ENCODE measurements at places on chromosomes 5 and 9. TPM values are rescaled to one million over a fixed set of nuclear protein-coding genes. Genes with fewer than 3 reads are reported as not detected.

DNA sequence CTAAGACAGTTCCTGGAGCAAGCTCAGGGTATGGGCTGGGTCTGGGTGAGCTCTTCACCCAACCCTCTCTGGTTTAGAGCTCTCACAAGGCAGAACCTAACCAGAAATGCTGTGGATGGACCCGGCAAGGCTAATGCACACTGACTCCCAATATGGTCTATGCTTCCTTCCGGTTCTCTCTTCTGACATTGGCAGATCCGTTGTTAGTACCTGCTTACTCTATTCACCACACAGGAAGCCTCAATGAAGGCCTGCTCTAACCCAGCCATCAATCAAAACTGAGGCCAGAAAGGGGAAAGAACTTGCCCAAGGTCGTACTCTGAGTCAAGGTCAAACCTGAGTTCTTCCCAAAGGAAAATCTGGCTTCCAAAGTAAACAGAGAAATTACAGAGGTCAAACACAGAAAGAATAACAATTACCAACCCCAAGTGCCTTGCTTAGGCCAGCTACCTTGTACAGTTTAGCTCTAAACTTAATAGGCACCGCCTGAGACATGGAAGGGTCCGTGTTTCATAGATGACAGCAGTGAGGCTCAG is 46.0 kb upstream of the AKNA start:
- H3K4me3 ChIP-seq = no peak overlapping the region
- no peak for DNase-seq

DNA sequence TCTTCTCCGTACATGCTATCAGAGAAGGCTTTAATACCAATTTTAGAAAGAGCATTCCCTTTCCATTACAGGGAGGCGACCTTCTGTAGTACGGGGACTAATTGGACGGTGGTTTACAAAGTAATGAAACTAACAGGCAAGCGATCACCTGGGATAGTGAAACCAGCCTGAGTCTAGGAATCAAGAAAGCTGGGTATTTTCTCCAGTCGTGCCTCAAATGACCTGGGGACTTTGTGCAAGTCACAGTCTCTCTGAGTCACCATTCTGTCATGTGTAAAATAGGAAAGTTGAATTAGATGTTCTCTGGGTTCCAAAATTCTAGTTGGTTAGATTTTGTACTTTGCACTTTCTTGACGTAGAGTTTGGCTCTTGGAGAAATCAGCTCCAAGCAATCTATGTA is 22.7 kb upstream of the SSBP2 start:
- no peak for DNase-seq
- no peaks in the 10 kb centered on the region for H3K27me3 ChIP-seq
- no peaks in the 10 kb centered on the region for H3K36me3 ChIP-seq
- H3K4me3 ChIP-seq = no peak overlapping the region

GRCh38 chr5:61603211-61603908 is 271.3 kb downstream of the ZSWIM6 start:
- no peaks in the 10 kb centered on the region for H3K4me1 ChIP-seq
- no peak overlapping the region for H3K4me3 ChIP-seq
- H3K36me3 ChIP-seq = no peaks in the 10 kb centered on the region
- no peak for DNase-seq
- H3K27ac ChIP-seq = no peak overlapping the region
- no peaks in the 10 kb centered on the region for H3K27me3 ChIP-seq

GRCh38 chr5:66324357-66324756 is 180.3 kb downstream of the SREK1 start:
- no peaks in the 10 kb centered on the region for H3K27me3 ChIP-seq
- no peak overlapping the region for H3K27ac ChIP-seq
- no peaks in the 10 kb centered on the region for H3K36me3 ChIP-seq
- no peak for DNase-seq

DNA sequence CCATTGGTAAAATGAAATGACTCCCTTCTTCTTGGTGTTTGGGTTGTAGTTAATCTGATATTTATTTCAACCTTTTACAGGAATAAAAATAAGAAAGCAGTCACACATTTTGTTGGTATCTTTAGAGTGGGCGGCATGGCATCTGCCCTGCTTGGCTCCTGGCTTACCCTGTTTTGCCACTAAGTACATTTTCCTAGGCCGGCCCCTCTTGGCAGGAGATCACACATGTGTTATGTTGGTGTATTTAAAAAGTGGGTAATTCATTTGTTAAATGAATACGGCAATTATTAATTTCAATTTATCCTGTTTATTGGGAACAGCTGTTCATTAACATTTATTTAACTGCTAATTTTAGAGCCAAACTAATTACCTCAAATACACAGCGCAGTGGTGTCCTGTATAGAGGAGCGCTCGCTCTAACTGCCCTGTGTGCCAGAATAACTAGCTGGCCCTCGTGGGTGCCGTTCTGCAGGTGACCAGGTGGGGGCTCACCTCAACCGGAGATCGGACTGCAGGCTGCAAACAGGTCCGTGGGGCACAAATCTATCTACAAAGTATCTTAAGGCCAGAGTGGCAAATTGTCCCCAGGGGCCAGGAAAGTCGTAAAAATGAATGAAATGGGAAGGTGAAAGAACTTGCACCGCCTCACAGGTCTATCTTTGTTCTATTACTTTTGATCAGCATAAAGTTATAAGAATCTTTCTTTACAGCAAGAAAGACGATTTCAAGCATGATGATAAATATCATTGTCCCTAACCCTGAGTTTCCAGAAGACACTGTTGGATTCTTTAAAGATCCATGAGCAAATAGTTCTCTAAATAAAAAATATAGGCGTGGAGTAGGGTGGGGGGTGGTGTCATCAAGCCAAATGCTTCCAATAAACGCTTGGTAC is 26.2 kb upstream of the GPR151 start:
- peaks cover 7% of the 10 kb centered on the region for H3K27me3 ChIP-seq
- no peak overlapping the region for H3K27ac ChIP-seq
- no peaks in the 10 kb centered on the region for H3K36me3 ChIP-seq
- DNase-seq = peak; percentile 77
- no peak overlapping the region for H3K4me3 ChIP-seq

DNA sequence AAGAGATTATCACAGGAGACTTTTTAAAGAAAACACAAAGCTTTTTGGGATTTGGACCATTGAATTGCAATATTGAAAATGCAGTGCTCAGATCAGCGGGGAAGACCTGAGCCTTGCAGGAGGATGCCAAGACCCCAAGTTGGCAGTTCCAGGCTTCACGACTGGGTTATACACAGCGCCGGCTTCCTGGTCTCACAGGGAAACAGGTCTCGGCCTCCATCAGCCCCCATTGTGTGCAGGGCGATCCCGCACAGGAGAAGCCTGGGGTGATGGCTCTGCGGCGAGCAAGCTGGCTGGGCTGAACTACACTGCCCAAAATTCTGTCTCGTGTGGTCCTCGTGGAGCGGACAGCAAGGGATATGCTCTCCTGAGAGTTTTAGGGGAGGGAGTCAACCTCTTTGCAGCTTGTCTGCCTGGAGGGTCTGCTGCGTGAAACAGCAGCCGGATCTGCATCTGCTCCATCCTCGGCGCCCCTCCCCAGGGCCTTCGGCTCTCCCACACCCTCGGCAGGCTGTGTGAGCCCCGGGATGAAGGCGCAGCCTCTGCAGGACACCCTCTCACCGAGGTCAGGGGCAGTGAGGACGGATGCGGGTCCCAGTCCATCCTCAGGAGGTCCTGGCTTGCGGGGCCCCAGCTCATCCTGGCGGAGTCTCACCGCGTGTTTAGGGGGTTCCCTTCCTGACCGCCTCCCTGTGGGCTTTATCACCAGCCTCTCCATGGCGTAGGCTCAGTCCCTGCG is 60.6 kb downstream of the NSUN2 start:
- H3K27me3 ChIP-seq = no peaks in the 10 kb centered on the region
- H3K27ac ChIP-seq = no peak overlapping the region
- no peaks in the 10 kb centered on the region for H3K36me3 ChIP-seq
- H3K4me1 ChIP-seq = no peaks in the 10 kb centered on the region

PPP1R2B gene
- not detected for total RNA-seq

DNA sequence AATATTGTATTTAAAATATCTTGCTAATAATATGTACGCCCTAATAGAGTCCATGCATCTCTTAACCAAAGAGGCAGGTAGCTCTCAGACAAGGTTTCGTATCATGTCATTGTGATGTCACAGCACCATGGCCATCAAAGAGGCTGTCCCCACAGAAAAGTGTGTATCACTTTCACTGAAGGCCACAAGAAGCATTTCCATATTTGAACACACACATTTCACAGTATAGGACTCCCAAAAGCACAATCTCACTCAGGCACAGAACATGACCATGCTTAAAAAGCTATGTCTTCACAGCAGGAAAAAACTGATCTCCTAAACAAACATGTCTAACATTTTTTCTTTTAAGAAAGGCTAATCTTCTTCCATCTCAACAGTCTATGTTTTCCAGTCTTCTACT is 133.8 kb downstream of the DENND1A start:
- peaks cover 8% of the 10 kb centered on the region for H3K4me1 ChIP-seq
- no peak overlapping the region for H3K4me3 ChIP-seq
- H3K36me3 ChIP-seq = no peaks in the 10 kb centered on the region
- H3K27ac ChIP-seq = no peak overlapping the region

- H3K27ac ChIP-seq = no peak overlapping the region
- H3K27me3 ChIP-seq = no peaks in the 10 kb centered on the region
- DNase-seq = no peak
- H3K4me1 ChIP-seq = peaks cover 32% of the 10 kb centered on the region
- H3K36me3 ChIP-seq = no peaks in the 10 kb centered on the region
Measured at GRCh38 chr5:39517800-39518199, 93.0 kb upstream of the DAB2 start.

DNA sequence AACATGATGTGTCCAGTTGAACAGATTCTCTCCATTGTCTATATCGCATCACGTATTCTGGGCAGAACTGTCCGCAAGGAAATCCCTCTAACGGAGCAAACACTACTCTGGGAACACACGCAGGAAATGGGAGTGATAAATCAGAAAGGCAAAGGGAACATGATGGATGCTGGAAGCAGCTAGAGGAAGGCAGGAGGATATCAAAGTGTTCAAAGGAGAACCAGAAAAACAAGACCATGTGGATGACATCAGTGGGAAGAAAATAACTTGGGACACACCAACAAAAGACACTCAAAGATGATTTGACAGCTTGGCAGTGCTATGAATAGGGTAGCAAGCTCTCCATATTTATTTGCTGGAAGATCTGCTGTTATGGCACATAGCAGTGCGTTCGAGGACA is 142.9 kb downstream of the PLK2 start:
- DNase-seq = no peak
- no peaks in the 10 kb centered on the region for H3K36me3 ChIP-seq
- H3K4me1 ChIP-seq = no peaks in the 10 kb centered on the region
- no peaks in the 10 kb centered on the region for H3K27me3 ChIP-seq
- H3K4me3 ChIP-seq = no peak overlapping the region

SLC6A19 gene
- total RNA-seq = 106 TPM

DNA sequence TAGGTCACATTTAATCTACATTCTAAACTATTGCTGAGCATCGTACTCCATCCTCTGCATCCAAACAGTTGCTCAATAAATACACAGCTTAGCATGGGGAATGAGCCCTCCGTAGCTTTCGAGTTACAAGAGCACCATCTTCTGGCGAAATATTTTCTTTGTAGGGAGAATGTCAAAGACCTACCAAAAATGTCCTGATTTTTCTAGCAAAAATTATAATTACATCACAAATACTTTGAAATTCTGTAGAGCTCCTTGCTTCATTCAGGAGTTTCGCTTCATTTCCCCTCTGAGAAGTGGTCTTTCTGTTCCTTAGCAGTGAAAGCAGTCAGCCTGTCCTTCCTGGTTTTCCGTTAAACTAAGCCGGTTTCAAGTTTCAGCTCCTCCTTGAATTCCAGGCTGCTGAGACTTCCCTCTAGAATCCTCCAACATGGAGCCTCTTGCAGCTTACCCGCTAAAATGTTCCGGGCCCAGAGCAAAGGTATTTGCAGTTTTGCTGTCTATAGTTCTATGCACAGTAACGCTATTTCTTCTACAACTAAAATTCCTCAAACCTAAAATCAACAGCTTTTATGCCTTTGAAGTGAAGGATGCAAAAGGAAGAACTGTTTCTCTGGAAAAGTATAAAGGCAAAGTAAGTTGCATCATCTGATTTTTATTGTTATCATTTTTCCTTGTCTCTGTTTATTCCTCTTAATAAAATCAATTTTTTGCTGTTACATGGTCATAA is at the start of gene GPX8:
TSS of gene GPX8 (plus strand) at position 409 of the 730 bp plus-strand sequence. CDS start at position 431, 22 bp downstream.
- H3K36me3 ChIP-seq = no peaks in the 10 kb centered on the region
- H3K4me1 ChIP-seq = no peaks in the 10 kb centered on the region
- DNase-seq = no peak
- peak within 1 kb of the TSS; percentile 74 for H3K27ac ChIP-seq
- peaks cover 13% of the 10 kb centered on the region for H3K27me3 ChIP-seq

PCDHGA7 gene
- total RNA-seq = 3.2 TPM

DNA sequence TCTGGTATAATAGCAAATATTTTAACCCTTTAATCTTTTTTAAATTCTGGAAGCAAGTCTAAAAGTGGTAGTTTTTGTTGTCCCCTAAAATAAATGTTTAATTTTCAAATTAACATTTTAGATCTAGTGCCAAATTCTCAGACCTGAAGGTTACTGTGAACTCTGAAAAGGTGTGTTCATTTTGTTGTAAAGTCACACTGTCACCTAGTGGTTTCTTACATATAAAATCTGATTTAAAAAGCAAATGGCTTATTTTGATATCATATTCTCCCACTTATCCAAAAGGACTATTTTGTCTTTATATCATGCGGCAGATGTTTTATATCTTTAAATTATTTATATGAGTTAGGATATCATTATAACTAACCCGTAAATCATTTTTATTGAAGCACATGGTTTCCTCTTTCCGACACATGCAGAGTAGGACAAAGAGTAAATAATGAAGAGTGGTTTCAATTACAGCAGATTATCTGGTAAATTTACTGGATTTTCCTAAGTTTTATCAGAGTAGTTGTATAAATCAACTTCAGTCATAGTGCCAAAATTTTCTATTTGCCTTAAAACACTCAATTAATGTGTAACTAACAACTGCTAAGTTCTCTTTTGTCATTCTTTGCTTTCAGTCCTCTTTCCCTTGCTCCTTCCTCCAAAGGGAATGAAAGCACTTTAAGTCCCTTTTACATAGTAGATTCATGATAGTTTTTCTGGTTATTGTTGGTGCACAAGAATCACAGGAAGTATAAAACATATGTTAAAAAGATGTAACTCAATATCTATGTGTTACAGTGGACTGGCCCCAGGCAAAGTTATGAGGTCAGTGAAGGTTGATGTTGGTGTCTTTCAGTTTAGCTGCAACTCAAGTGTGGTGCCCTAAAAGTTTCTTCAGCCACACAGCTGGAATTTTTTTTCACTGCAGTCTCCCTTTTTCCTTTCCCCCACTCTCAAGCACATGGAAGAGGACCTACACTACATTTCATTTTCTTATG is 189.6 kb downstream of the COX7C start:
- no peaks in the 10 kb centered on the region for H3K36me3 ChIP-seq
- H3K4me3 ChIP-seq = no peak overlapping the region
- H3K4me1 ChIP-seq = no peaks in the 10 kb centered on the region
- no peaks in the 10 kb centered on the region for H3K27me3 ChIP-seq

- H3K4me3 ChIP-seq = no peak overlapping the region
- no peaks in the 10 kb centered on the region for H3K4me1 ChIP-seq
- H3K27ac ChIP-seq = no peak overlapping the region
- no peaks in the 10 kb centered on the region for H3K36me3 ChIP-seq
- H3K27me3 ChIP-seq = peaks cover 20% of the 10 kb centered on the region
- DNase-seq = no peak
Measured at GRCh38 chr5:10988622-10989021, 227.6 kb upstream of the DAP start.

GRCh38 chr5:128596071-128596470 is 58.0 kb upstream of the FBN2 start:
- no peak for DNase-seq
- H3K4me3 ChIP-seq = no peak overlapping the region
- no peaks in the 10 kb centered on the region for H3K4me1 ChIP-seq

IGFBPL1 gene
- total RNA-seq = not detected

CAPSL gene
- total RNA-seq = not detected

- no peak overlapping the region for H3K4me3 ChIP-seq
- H3K27ac ChIP-seq = no peak overlapping the region
- no peaks in the 10 kb centered on the region for H3K4me1 ChIP-seq
- no peaks in the 10 kb centered on the region for H3K27me3 ChIP-seq
- no peaks in the 10 kb centered on the region for H3K36me3 ChIP-seq
Measured at GRCh38 chr5:170791325-170791954, 7.9 kb downstream of the GABRP start.

Measured in transverse colon (tissue), 4 donors.